ENCODE measurements at places on chromosomes 7 and 10. TPM values are rescaled to one million over a fixed set of nuclear protein-coding genes. Genes with fewer than 3 reads are reported as not detected.

DNA sequence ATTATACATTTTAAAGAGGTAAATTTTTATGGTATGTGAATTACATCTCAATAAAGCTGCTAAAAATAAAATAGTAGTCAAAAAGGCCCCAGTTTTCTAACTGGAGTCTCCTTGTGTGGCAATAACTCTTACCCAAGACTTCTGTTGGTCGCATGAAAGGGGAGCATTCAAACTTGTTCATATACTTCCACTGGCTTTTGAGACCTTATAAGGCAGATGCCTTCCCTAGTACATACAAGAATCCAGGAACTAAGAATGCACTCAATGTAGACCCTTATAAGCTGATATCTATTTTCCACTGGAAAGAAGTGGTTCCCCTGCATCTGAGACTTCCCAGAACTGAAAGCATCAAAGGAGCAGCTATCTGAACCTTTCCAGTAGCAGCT is 13.0 kb downstream of the BCAP29 start:
- no peak for DNase-seq

- DNase-seq: peak; percentile 89
Measured at GRCh38 chr7:50812841-50813475, 30.3 kb upstream of the GRB10 start.

DNA sequence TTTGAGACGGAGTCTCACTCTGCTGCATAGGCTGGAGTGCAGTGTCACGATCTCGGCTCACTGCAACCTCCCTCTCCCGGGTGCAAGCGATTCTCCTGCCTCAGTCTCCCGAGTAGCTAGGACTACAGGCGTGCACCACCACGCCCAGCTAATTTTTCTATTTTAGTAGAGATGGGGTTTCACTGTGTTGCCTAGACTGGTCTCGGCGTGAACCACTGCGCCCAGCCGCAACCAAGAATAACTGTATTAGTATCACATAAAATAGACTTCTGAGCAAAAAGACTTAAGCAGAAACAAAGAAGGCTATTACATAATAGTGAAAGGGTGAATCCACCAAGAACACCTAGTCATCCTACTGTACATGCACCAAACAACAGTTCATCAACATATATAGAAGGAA is 67.6 kb upstream of the TFEC start:
- no peak for DNase-seq

GRCh38 chr7:72176875-72177274 is 235.3 kb downstream of the CALN1 start:
- no peak for DNase-seq

- no peak for DNase-seq
Measured at GRCh38 chr10:15290150-15290549, 80.9 kb downstream of the FAM171A1 start.

DNA sequence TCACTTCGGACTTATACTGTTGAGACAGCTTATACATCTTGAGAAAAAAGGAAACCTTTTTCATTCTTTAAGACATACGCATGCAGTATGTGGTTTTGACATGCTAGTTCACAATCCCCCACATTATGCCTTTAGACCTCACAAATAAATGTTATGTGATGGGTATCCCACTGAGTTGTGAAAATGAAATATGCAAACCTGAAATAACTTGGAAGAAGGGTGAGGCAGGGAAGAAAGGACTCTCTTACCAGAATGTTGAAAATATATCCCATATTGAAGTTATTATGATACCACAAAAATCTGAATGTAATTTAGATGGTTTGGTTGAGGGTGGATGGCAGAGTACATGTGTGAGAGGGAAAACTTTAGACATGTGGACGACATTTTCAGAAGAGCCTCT is 379.8 kb downstream of the BBS9 start:
- no peak for DNase-seq

DNA sequence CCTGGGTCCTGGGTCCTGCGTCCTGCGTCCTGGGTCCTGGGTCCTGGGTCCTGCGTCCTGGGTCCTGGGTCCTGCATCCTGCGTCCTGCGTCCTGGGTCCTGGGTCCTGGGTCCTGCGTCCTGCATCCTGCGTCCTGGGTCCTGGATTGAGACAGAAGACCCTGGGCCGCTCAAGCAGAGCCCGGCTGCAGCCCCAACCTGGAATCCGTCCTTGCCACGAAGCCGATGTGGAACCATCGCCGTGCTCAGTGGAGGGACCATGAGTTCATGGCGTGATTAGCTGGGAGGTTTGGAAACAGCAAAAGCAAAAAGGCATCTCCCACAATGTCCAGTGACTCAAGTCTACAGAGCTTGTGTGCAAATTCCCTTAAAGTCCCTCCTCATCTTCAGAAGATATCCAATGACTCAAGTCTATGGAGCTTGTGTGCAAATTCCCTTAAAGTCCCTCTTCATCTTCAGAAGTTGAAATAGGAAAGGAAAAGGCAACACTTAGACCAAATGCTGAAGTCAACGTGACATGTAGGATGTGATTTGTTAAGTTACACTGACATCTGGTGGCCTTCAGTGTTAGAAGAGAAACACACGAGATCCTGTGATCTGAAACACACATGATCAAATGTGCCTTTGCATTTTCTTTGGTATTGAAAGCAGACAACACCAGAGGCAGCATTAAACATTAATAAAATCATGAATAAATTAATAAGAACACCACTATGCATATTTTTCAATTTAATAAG is 179.9 kb downstream of the PTPRN2 start:
- no peak for DNase-seq

GRCh38 chr10:34438741-34439140 is 376.4 kb downstream of the PARD3 start:
- no peak for DNase-seq

EN2 gene
- not detected for total RNA-seq

MDFIC gene
- 49.8 TPM for total RNA-seq
